H54 (cell line): ENCODE measurements at places on chromosomes 7 and 10.

DNA sequence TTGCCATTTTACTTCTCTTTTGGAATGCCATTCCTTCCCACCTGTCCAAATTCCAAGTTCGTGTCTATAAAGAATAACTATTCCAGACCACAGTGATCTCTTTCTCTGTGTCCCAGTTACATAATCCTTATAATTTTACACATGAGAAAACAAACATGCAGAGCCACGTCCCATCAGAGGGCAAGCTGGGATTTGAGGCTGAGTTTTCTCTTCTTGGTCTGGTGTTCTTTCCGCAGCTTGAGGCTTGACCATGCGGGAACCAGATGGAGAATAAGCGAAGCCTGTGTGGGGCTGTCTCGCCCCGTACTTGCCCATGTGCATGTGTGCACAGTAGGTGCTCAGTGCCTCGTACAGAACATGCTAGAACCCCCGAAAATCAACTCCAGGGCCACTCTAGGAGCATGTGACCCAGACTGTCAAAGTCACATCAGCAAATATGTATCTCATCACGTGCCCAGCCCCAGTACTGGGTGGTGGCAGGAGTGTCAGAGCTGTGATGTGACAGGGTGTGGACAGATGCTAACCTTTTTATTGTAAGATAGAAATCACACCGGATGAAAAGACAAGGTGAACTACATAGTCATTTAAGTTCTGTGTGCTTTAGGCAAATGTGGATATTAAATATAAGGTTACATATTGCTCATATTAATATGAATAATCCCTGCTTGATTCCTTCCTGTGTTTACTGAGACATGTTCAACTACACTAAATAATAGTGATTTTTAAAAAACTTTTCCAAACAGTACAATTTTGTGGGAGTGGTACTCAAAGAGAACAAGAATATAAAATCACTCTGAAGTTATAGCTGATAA, 3.2 kb downstream of the INSIG1 start:
- DNase-seq, result no peak

GRCh38 chr7:117619681-117620080, 139.9 kb downstream of the CFTR start:
- DNase-seq, result no peak

DNA sequence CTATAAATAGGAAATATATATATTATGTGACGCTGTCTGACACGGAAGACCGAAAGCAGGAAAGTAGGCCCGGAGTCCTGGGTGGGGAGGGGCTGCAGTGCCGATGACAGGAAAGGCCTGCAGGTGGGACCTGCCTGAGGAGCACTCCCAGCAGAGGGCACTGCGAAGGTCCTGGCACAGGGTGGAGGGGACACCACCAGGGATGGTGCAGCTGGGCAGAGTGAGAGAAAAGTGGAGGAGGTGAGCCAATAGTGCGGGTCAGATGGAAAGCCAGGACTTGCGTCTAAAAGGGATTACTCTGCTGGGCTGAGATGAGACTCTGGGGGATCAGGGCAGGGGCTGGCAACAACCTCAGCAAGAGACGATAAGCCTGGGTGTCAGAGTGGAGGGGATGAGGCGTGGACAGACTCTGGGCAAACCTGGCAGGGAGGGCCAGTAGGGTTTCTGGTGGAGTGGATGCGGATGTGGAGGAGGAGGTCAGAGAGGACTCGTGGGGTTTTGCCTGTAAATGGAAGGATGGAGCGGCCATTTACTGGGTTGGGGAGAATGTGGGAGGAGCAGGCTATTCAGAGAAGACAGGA, 118.2 kb upstream of the ZNF746 start:
- no peak for DNase-seq

GRCh38 chr7:77258014-77258413, 58.4 kb upstream of the FGL2 start:
- DNase-seq, result no peak

- no peak for DNase-seq
Observed at GRCh38 chr7:103063895-103064294, 10.7 kb downstream of the FBXL13 start.

DNA sequence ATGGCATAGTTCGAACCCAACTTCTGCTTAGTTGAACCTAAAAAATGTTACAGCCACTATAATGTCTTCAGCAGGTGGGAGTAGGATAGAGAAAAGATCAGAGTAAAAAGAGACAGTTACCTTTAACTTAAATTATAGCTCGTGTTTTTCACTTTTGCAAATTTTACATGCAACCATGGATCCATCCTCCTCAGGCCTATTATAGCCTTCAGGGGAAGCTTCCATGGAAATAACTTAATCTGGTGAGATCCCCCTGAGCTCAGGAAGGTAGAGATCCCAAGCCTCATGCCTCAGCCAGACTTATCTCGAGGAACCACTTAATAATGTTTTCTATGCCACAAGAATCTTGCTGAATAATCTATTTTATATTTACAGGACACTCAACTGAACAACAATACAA, 159.4 kb upstream of the FAM3C start:
- DNase-seq, result no peak
